ENCODE measurements at places on chromosomes 11 and 22. TPM values are rescaled to one million over a fixed set of nuclear protein-coding genes. Genes with fewer than 3 reads are reported as not detected.

Gene MMP12
- polyA plus RNA-seq = 0.60 TPM

Gene FIBIN
- polyA plus RNA-seq = 25.2 TPM

Gene NUDT8
- 29.2 TPM for polyA plus RNA-seq

Gene SCGB1D2
- polyA plus RNA-seq = not detected

DNA sequence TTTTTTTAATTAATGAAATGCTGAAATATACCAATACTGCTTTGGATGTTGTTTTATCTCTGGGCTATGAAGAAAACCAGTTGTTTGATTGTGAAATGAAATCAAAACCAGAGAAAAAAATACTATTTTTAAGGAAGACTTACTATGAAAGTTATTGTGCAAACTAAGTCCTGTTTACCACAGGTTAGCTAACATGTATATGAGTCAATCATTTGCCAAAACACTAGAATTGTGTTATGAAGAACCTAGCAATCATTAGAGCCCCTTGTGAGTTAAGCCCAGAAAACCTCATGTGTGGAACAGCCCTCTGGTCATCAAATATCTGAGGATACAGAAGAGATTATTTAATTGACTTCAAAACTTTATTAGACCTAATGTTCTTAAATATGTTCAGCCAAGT is 83.7 kb downstream of the FAT3 start:
- H3K36me3 ChIP-seq = no peaks in the 10 kb centered on the region
- peaks cover 2% of the 10 kb centered on the region for H3K4me1 ChIP-seq
- no peak overlapping the region for H3K27ac ChIP-seq
- DNase-seq = no peak
- H3K27me3 ChIP-seq = no peaks in the 10 kb centered on the region

DNA sequence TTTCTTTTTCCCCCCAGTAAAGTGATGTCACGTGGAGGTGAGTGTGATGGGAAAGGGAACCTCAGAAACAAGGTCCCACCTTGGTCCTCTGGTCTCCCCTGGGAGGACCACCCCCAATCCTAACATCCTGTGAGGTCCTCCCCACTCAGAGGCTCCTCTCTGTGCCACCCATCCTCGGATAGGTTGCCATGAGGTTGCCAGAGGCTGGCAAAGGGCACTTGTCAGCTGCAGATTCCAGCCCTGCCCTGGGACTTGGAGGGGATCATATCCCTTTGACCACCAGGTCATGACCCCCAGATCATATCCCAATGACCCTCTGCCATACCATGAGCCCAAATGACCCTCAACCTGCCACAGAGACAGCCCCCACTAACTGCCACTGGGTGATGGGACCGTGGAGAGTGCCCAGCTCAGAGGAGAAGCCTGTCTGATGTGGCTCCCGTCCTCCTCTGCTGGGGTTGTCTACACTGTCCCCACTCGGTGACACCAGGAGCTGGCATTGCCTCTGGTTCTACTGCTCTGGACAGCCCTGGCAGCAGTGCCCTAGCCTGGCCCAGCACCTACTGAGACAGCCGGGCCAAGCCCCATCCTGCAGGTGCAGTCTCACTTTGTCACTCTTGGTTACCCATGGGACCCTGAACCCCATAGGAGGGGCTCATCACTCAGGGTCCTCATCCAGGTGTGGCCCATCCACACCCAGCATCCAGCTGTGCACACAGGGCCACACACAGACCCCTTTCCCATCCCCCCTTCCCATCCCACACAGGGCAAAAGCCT is 90.2 kb upstream of the KCNQ1OT1 start:
- H3K4me3 ChIP-seq = no peak overlapping the region
- H3K27me3 ChIP-seq = no peaks in the 10 kb centered on the region
- H3K27ac ChIP-seq = no peak overlapping the region
- no peaks in the 10 kb centered on the region for H3K36me3 ChIP-seq

- H3K4me1 ChIP-seq = no peaks in the 10 kb centered on the region
- H3K27me3 ChIP-seq = no peaks in the 10 kb centered on the region
- H3K4me3 ChIP-seq = no peak overlapping the region
- H3K36me3 ChIP-seq = no peaks in the 10 kb centered on the region
Measured at GRCh38 chr22:25008666-25009065, 56.1 kb downstream of the KIAA1671 start.

- H3K4me1 ChIP-seq = no peaks in the 10 kb centered on the region
- DNase-seq = no peak
- H3K36me3 ChIP-seq = no peaks in the 10 kb centered on the region
Measured at GRCh38 chr11:85423316-85423715, 203.8 kb downstream of the DLG2 start.
